CD4-positive, alpha-beta T cell treated with Interleukin-15 for 4 hours (primary cell): ENCODE measurements at places on chromosomes 5 and 9.
A peak's percentile ranks its signal among the peaks of the same experiment; 100 is the strongest.

- no peak for DNase-seq
Measured at GRCh38 chr5:148466236-148466580, 82.5 kb downstream of the FBXO38 start.

- DNase-seq: no peak
Measured at GRCh38 chr9:34802916-34803315, 93.0 kb upstream of the CCL21 start.

DNA sequence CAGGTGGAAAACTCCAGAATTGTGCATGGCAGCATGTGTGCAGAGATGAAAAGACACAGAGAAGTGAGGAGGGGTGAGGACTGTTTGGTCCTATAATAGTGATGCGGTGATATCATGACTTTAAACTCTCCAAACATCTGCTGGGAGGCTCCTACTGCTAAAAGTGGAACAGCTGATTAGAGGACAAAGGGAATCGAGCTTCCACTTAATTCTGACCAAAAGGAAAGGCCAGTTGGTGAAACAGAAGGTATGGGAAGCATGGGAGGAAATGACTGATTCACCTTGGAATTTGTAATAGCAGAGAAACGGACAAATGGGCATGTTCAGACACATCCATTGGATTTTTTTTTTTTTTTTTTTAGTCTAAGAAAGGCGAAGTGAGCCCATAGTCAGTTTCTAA lies 67.5 kb upstream of the MAMDC2 start:
- DNase-seq: no peak

DNA sequence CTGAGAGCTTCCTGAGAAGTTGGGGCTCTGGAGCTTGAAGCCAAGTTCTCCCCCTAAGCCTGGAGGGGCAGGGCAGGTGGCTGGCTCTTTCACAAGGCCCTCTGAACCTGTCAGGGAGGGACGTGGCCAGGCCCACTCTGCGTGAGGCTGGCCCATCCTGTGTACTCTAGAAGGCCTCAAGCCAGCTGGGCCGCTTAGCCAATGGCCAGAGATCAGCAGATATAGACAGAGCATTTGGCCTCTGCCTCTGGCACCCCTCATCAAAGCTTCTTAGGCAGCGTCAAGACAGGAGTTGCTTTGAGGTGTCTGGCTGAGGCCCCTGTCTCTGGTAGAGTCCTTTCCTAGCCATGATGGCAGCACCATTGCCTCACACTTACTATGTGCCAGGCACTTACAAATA lies 105.6 kb downstream of the FGF18 start:
- DNase-seq: no peak

GRCh38 chr9:126719618-126720031 lies 85.2 kb upstream of the ZBTB43 start:
- peak; percentile 94 for DNase-seq

GRCh38 chr5:15821506-15821905 lies 321.5 kb downstream of the FBXL7 start:
- DNase-seq: no peak

GRCh38 chr5:40198736-40199135 lies 481.0 kb upstream of the PTGER4 start:
- no peak for DNase-seq

- DNase-seq: no peak
Measured at GRCh38 chr5:172925336-172925948, 33.8 kb upstream of the RPL26L1 start.

- no peak for DNase-seq
Measured at GRCh38 chr5:35159370-35159742, 70.9 kb downstream of the PRLR start.

GRCh38 chr9:105259274-105259673 lies 14.8 kb downstream of the SLC44A1 start:
- no peak for DNase-seq
